ENCODE measurements at places on chromosomes 1 and 21.

DNA sequence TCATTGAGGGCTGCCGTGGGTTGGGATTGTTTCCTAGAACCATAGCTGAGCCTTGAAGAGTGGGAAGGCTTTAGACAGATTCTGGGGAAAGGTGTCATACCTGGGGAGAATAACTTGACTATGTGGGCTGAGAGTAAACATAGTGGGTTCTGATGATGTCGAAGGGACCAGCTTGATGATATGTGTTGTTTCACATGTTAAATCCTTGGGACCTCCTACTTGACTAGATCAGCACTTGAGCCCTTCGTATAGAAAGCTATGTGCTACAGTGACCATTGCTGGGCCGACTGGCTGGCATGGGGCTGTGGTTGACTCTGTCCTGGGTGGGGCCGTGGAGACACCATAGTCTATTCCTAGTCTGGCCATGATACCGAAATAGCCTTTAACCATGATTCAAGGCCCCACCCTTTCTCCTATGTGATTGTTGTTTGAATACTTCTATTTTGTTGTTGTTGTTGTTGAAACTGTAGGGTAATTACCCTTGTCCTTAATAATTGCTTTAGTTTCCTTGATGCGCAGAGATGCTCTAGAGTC lies 423.5 kb downstream of the CAMTA1 start:
- no peak for DNase-seq

GRCh38 chr1:147245586-147246021 lies 3.1 kb downstream of the CHD1L start:
- DNase-seq = no peak

DNA sequence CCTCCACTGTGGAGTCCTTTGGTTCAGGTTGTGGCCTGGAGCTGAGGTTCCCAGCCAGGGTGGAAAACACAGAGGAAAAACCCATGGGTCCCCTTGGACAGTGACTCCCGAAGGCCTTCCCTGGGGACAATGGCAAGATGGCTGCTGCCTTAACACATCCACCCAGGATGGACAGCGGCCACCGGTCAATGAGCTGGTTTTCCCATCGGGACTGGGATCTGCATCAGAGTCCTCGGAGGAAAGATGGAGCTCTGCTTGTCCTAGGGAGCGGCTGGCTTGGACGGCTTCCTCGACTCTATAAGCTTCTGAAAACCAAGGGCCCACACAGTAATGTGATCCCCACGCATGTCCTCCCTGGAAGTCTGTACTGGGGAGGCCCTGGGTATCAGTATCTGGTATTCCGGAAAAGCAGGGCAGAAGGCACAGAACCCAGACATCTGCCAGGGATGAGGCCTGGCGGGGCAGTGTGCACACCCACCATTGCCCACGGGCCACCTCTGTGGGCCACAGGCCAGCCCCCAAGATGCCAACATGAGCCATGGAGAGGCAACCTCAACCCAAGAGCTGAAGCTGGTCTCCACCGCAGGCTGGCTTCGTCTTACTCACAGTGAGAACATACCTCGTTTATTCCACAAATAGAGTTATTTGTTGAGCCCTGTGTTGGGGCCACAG lies 94.7 kb upstream of the VAMP3 start:
- DNase-seq = no peak

GRCh38 chr1:175404177-175404576 lies 211.6 kb upstream of the KIAA0040 start:
- no peak for DNase-seq

DNA sequence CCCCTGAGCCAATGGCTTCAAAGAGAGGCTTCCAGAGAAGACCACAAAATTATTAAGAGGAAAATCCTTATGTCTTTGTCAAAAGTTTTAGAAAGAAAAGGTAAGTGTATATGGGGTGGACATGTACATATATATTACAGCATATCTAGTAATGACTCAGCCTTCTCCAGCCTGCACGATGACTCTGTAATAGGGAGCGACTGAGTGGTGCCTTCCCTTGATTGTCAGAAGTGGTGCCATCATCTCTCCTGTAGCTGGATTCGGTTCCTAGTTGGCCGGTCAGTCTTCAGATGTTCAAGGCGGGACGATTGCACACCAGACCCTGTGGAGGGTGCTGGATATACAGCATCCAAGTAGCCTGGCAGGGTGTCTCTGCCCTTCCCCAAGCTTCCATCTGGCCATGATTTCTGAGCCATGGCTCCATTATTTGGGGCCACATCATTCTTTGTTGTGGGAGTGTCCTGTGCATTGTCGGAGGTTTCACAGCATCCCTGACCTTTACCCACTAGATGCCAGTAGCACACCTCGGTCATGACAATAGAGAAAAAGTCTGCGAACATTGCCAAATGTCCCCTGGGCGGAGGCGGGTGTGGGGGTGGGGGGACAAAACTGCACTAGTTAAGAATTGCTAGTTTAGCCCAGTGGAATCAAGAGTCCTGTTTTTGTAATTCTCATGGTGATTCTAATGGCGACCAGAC lies 206.2 kb upstream of the KAZN start:
- no peak for DNase-seq

GRCh38 chr1:160005070-160005469 lies 26.7 kb downstream of the PIGM start:
- DNase-seq = no peak

DNA sequence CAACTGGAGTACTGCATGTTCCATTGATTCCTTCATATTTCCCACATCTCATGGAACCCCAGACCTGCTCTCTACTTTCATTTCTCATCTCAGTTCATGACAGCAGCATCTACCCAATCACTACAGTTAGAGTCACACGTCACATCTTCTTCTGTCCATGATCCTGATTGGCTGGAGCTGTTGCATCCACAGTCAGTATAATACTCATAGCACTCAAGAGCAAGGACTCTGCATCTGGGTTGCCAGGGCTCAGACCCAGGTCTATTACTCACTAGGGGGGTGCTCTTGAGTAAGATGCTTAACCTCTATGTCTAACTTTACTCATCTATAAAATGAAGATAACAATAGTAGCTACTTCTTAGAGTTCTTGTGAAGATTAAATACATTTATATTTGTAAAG lies 4.4 kb upstream of the XPR1 start:
- no peak for DNase-seq

- DNase-seq = no peak
These were observed 376.3 kb downstream of the AMY1C start for GRCh38 chr1:104125970-104126369.

DNA sequence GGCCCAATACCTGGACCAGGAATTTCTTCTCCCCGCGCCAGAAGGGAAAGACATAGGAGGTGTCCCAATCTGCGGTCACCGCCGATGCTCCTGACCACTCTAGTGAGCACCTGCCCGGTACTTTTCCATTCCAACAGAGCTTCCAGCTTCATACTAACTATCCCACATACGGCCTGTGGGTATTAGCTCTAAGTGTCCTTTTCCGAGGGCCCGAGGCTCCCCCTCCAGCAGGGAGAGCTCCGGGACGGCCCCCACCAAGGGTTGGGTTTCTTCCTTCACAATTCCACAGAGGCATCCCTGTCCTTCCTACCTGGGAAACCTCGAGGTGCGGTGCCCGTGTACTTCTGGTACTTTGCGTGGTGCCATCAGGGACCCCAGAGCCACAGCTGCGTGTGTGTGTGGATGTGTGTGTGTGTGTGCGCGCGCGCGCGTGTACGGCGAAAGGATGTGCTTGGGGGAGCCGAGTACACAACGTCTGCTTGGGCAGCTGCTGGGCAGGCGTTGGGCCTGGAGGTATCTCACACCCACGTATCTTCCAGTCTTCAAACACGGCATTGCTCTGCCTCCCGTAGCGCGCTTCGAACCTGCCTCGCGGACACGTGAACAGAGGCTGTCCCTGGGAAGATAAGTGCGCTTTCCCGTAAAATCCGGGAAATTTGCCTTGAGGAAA lies 2.4 kb upstream of the SIM2 start:
- no peak for DNase-seq

Measured in SK-N-MC (cell line).